HCT116 (cell line): ENCODE measurements at places on chromosomes 1 and 21.
A peak's percentile ranks its signal among the peaks of the same experiment; 100 is the strongest.

GRCh38 chr1:103056423-103056822 lies 51.9 kb downstream of the COL11A1 start:
- DNase-seq: no peak

GRCh38 chr1:118751166-118751565 lies 237.0 kb downstream of the TBX15 start:
- DNase-seq: no peak

DNA sequence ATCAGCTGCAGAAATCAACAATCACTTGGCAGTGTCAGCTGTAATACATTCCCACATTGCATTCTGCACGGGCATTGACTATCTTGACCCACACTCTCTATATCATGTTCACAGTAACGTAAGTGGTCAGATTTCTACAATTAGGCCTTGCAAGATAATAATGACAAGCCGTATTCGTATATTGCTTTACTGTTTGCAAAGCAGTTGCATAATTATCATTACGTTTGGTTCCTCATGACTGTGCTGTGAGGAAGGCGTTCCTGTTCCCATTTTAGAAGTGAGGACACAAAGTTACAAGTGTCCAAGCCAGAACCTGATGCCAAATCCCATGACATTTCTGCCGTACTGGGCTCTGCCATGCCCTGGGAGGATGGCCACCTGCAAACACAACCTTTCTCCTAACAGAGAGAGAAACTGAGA lies 53.5 kb upstream of the TARBP1 start:
- no peak for DNase-seq

DNA sequence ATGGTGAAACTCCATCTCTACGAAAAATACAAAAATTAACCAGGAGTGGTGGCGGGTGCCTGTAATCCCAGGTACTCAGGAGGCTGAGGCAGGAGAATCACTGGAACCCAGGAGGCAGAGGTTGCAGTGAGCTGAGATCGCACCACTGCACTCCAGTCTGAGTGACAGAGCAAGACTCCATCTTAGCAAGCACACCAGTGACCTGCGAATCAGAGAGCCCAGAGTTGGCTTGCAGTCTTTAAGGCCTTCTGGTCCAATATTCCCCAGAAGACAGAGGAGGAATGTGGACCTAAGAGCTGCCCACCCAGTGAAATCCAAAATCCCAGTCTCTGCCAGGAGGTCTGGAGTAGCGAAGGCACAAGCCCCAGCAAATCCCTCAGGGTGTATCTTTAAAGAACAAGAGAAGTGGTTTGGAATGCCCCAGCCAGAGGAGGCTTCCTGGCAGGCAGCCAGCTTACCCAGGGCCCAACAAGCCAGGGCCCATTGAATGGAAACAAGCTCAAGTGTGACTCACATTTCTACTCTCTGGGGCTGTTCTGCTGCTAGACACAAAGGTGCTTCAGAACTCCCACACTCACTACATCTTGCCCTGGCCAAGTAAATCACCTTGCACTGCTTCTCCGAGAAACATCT lies 23.9 kb downstream of the GPR161 start:
- no peak for DNase-seq

DNA sequence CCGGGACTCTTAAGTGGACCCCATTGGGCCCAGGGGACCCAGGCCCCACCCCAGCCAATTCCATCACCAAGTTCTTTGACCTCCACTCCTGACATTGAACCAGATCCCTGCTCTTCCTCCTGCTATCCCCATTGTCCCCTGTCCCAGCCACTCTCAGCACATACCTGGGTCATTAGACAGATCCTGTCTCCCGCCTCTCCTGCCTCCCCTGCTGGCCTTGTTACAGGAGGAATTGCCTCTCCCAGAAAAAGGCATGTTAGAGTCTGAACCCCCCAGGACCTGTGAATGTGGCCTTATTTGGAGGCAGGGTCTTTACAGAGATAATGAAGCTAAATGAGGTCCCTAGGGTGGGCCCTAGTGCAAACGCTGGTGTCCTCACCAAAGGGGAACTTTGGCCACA lies 301.9 kb downstream of the NPHP4 start:
- DNase-seq: no peak

DNA sequence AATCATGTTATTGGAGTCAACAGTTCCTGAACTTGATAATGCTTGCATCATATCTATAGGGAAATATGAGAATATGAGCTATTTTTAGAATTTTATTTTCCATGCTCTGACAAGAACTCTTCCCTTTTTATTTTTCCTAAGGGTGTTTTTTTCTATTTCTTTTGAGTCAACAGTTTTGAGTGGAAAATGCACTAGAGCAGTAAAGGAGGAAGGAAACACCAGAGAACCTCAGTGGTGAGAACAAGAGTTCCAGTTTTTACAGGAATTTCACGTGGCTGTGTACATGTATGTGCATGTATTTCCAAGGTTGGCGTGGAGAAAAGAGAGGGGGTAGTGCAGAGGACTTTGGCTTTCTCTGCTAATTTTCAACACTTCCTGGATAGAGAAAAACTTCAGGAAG lies 63.6 kb upstream of the TNFSF18 start:
- no peak for DNase-seq

DNA sequence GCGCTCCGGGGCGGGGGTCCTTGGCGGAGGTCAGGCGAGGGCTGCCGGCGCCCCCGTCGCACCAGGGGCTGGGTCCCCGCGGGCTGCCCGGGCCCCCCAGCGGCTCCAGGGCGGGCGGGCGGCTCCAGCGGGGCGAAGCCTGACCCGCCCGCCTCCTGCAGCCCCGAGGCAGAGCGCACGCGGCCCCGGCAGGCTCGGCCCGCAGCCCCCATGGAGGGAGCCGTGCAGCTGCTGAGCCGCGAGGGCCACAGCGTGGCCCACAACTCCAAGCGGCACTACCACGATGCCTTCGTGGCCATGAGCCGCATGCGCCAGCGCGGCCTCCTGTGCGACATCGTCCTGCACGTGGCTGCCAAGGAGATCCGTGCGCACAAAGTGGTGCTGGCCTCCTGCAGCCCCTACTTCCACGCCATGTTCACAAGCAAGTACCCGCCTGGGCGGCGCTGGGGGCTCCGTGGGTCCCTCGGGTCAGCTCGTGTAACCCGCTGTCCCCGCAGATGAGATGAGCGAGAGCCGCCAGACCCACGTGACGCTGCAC lies 817 bp downstream of the KLHL17 start:
- no peak for DNase-seq

DNA sequence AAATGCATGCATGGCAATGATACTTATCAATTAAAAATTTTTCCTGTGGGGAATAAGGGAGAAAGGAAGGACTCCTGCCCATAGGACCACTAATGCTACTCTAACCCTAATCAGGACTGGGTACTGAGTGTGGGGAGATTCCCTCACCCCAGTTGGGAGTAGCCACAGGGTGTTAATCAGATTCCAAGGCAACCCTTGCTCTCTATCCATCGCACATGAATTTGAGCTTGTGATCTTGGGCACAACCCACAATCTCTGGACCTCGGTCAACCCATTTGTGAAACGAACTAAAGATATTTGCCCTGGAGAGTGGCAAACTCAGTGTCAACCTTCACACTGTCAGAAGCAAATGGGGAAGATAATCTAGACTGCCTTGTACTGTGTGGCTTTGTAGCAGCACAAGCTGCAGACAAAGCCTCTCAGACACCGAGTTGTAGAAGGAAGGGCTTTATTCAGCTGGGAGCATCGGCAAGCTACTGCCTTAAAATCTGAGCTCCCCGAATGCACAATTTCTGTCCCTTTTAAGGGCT lies 69.5 kb downstream of the SERINC2 start:
- no peak for DNase-seq

DNA sequence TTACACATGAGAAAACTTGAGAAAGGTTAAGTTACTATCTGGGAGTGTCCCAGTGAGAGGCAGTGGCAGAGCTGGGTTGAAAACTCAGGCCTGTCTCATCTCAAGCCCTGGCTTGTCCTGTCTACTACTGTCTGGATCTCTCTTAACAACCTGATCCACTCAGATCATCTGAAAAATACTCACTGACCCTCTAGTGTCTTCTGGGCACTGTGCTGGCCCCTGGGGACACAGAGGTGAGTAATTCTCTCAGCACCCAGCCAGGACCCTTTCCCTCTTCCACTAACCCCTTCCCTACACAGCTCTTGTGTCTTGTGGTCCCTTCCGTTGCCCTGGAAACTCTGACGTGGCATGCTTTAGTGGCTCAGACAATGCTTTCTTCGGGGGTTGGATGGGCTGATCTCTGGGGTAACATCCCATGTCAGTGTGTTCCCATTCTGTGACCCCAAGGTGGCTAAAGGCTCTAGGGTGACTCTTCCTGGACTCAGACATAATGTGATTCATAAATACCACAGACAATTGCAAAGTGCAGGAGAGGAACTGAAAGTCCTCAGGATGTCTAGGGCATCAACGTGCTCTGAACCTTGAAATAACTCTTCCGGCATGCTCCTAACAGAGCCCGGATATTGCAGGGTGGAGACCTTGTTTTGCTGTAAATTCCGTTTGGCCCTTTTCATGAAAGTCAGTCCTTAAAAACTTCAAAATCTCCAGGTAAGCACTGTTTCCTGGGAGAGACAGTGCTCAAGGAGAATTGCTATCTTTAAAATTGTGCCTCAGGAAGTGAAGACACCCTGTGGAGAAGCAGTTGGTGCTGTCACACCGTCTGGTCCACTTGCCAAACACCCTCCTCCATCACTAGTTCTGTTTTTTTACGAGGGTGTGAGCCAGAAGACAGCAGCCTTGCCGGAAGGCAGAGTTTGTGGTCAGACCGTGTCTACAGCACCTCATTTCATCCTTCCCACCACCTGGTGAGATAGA lies 4.0 kb downstream of the SHISAL2A start:
- DNase-seq: no peak

- no peak for DNase-seq
Observed at GRCh38 chr1:154465621-154466195, 36.3 kb upstream of the TDRD10 start.

DNA sequence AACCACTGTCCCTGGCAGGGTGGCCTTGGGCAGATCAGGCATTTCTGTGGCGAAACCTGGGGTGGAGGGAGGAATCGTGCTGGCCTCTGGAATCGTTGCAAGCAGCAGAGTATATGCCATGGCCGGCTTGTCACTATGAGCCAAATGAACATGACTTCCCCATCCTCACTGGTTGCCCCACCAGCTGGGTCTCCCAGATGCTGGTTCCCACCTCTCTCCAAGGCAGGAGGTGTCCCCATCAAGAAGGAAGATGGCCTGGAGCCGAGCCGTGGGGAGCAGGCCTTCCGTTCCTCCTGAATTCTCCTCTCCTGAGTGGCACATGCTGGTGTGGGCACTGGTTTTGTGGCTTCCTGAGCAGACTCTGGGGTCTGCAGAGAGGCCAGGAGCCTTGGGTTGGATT lies 60.2 kb upstream of the ACTRT2 start:
- no peak for DNase-seq

GRCh38 chr1:6779089-6779805 lies 6.0 kb upstream of the CAMTA1 start:
- no peak for DNase-seq

DNA sequence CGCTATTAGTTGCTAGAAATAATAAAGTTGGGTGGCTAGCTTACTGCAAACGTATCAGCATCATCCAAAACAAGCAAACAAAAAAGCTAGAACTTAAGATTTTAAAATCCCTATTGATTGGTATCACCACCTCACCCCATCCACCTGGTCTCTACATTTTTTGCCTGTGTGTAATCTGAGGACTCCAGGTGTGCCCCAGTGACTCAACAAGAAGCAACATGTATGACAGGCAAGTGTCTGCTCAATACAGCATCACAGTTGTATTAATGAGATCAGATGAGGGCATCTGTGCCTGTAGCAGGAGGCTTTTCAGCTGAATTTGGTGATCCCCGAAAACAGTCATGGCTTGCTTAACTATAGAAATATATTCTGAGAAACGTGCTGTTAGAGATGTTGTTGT lies 14.6 kb upstream of the PAPPA2 start:
- no peak for DNase-seq

DNA sequence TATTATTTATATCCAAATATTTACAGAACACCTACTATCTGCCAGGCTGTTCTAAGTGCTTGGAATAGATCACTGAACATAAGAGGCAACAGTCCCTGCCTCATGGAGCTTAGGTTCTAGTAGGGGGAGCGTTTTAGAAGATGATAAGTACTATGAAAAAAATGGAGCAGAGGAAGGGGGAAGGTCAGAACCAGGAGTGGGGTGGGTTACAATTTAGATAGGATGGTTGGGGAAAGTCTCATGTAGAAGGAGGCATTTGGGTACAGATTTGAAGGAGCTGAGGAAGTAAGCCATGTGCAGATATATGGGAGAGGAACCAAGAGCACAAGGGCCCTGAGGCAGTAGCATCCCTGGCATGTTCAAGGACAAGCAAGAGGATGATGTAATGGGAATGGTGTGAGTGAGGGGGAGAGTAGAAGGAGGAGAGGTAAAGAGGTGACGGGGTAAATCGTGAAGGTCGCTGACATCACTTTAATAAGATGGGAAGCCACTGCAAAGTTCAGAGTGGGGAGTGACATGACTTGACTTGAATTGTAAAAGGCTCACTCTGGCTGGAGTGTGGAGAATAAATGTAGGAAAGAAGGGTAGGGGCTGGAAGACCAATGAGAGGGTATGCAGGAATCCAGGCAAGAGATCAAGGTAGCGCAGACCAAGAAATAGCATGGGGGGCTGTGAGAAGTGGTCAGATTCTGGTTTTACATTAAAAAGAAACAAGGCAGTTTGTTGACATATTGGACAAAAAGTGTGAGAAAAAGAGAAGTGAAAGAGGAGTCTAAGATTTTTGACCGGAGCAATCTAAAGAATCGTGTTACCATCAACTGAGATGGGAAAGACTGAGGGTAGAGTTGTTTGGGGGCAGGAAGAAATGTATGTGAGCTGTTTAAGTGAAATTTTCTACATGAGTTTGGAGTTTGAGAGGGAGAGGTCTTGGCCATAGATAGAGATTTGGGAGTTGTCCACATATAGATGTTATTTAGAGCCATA lies 92.6 kb downstream of the LPAR3 start:
- no peak for DNase-seq

GRCh38 chr1:40477678-40478053 lies 576 bp downstream of the ZFP69 start:
- DNase-seq: no peak

DNA sequence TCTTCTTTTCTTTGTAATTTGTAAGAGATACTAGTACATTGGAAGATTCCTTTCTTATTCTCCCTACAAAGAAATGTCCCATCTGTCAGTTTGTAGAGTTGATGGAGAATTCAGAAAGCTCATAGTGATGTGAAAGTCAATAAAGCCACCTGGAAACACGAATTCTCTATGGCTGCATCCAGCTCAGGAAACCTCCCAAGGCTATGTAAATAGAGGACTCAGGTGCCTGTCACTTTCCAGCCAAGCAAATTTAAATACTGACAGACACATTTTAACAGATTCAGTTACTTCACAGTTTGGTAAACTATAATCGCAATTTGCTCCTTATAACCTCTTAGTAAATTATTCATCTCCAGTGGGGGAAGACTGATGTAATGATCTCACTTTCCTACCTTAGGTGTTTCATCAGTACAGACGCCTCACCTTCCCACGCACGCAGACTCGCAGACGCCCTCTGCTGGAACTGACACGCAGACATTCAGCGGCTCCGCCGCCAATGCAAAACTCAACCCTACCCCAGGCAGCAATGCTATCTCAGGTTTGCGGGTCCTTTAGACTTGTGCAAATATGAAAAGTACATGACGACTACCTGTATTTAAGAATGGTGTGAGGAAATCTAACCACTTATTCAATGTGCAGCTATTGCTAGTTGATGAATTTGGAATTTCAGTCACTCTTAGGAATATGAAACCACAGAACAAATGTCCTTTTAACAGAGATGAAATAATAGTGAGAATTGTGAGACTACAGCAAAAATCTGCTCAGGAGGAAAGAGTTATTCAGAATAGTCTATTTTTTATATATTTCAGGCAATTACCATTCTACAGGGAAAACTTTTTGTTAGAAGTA lies 60.6 kb downstream of the PTPRC start:
- peak; percentile 59 for DNase-seq

- DNase-seq: no peak
Observed at GRCh38 chr21:18960306-18960705, 556.7 kb upstream of the TMPRSS15 start.

GRCh38 chr1:82486969-82487368 lies 686.2 kb downstream of the ADGRL2 start:
- DNase-seq: no peak
